ENCODE measurements at places on chromosomes 5 and 9.

DNA sequence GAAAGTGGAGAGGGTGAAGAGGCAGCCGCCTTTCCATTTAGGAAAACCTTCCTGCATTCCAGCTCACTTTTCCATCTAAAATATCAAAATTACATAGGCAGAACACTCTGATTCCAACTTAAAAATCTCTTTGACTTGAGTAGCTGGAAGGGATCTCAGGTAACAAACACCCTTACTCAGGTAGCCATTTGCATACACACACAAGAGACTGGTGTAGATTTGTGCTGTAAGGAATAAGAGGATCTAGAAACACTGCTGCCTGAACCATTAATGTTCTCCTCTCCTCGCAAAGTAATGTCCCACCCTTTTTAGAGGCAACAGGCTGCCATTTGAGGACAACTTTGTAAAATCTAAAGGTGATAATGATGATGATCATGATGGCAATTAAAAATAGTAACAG, 53.5 kb downstream of the BNC2 start:
- no peak overlapping the region for H3K4me3 ChIP-seq
- no peaks in the 10 kb centered on the region for H3K4me1 ChIP-seq
- H3K27ac ChIP-seq, result no peak overlapping the region

DNA sequence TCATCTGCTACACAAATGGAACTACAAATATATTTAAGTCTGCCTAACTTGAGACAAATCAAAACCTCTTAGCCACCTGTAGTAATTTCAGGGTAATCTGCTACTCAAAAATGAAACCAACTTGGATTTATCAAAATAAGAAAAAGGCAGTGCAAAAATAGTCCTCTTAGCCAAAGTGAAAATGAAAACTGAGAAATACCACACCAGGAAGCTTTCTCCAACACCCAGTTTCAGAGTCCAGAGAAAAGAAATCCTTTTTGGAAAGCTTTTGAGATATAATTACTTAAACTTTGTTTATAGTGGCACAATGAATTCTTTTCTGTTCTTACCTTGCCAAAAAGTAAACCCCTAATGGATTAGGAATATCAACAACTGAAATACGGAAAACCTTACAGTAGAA, 990.4 kb downstream of the EFNA5 start:
- H3K27me3 ChIP-seq, result no peaks in the 10 kb centered on the region
- no peak overlapping the region for H3K27ac ChIP-seq
- H3K4me3 ChIP-seq, result no peak overlapping the region
- no peaks in the 10 kb centered on the region for H3K36me3 ChIP-seq

- H3K4me3 ChIP-seq, result no peak overlapping the region
- H3K4me1 ChIP-seq, result peaks cover 63% of the 10 kb centered on the region
- H3K27me3 ChIP-seq, result no peaks in the 10 kb centered on the region
- DNase-seq, result no peak
- peaks cover 3% of the 10 kb centered on the region for H3K36me3 ChIP-seq
- H3K27ac ChIP-seq, result no peak overlapping the region
Measured at GRCh38 chr5:36943584-36943983, 67.0 kb downstream of the NIPBL start.

GRCh38 chr9:124617477-124618141, 110.4 kb upstream of the NR5A1 start:
- H3K36me3 ChIP-seq, result no peaks in the 10 kb centered on the region
- H3K27me3 ChIP-seq, result peaks cover 12% of the 10 kb centered on the region
- H3K27ac ChIP-seq, result no peak overlapping the region
- H3K4me1 ChIP-seq, result no peaks in the 10 kb centered on the region

GRCh38 chr5:147375151-147375550, 134.7 kb downstream of the DPYSL3 start:
- no peak overlapping the region for H3K27ac ChIP-seq
- no peak for DNase-seq
- no peak overlapping the region for H3K4me3 ChIP-seq
- no peaks in the 10 kb centered on the region for H3K36me3 ChIP-seq
- H3K27me3 ChIP-seq, result peaks cover 2% of the 10 kb centered on the region
- no peaks in the 10 kb centered on the region for H3K4me1 ChIP-seq

- DNase-seq, result no peak
- H3K36me3 ChIP-seq, result no peaks in the 10 kb centered on the region
- H3K27me3 ChIP-seq, result no peaks in the 10 kb centered on the region
Measured at GRCh38 chr9:137462986-137463930, 4.1 kb upstream of the NSMF start.

DNA sequence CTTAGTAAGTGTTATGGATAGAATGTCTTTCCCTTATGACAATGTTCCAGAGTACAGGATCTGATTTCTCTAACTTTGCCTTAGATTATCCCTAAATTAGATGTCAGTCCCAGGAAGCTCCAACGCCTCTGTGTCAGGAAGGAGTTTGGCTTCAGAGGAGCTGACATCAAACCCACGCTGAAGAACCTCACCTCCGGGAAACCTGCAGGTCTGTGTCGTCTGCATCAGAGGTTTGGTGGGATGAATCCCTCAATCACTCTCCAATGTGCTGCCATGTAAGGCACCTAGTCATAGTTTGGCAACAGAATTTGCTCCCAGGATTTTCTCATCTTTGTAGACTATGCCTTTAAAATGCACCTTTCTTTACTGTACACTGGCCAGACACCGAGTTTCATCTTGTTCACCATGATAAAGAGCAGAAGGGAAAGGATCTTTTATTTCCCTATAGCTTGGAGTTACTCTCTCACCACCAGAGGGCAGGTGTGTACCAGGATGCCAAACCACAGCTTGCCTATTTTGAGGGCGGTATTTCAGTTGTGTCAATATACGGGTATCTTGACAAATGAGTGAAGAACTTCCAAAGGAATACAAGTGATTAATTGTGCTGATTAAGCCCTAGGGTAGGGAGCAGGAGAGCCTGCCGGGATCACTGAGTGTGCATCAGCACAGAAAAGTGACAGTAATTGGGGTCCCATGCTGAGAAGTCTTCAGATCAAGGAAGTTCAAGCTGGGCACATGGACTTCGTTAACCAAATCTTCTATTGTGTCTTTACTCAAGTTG, 23.4 kb downstream of the MINAR2 start:
- H3K27ac ChIP-seq, result no peak overlapping the region
- peaks cover 4% of the 10 kb centered on the region for H3K27me3 ChIP-seq
- no peaks in the 10 kb centered on the region for H3K36me3 ChIP-seq

DNA sequence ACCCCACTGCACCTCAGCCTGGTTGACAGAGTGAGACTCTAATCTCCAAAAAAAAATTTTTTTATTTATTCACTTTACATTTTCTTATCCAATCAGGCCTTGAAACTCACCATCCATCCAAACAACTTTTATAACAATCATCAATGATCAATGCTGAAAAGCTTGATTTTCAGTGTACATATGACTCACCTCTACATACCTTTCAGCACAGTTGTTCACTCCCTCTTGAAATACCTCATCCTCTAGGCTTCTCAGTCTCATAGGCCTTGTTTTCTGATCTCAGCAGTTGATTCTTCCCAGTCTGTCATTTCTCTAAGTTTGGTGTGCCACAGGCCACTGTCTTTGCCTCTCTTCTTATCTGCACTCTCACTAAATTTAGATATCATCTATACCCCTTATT, 36.2 kb downstream of the GRIN3A start:
- H3K4me3 ChIP-seq, result no peak overlapping the region
- H3K27me3 ChIP-seq, result peaks cover 18% of the 10 kb centered on the region
- no peaks in the 10 kb centered on the region for H3K36me3 ChIP-seq

GRCh38 chr5:90308787-90309585, 100.6 kb downstream of the CETN3 start:
- no peaks in the 10 kb centered on the region for H3K36me3 ChIP-seq
- no peak for DNase-seq
- H3K27ac ChIP-seq, result no peak overlapping the region
- H3K4me1 ChIP-seq, result no peaks in the 10 kb centered on the region
- H3K27me3 ChIP-seq, result no peaks in the 10 kb centered on the region

DNA sequence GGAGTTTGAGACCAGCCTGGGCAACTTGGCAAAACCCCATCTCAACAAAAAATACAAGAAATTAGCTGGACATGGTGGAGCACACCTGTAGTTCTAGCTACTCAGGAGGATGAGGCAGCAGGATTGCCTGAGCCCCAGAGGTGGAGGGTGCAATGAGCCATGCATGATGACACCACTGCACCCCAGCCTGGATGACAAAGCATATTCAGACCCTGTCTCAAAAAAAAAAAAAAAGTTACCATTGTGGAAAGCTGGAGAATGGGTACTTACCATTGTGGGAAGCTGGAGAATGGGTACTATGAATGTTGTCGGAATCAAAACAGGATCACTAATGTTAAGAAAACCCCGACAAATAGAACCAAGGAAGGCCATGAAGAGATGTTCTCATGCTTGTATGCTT, 25.7 kb downstream of the HINT1 start:
- no peak for DNase-seq
- H3K4me3 ChIP-seq, result no peak overlapping the region
- no peaks in the 10 kb centered on the region for H3K36me3 ChIP-seq
- H3K27ac ChIP-seq, result no peak overlapping the region

- no peaks in the 10 kb centered on the region for H3K4me1 ChIP-seq
- no peak overlapping the region for H3K27ac ChIP-seq
- H3K4me3 ChIP-seq, result no peak overlapping the region
- peaks cover 13% of the 10 kb centered on the region for H3K27me3 ChIP-seq
Measured at GRCh38 chr9:131019388-131020239, 10.6 kb downstream of the LAMC3 start.

DNA sequence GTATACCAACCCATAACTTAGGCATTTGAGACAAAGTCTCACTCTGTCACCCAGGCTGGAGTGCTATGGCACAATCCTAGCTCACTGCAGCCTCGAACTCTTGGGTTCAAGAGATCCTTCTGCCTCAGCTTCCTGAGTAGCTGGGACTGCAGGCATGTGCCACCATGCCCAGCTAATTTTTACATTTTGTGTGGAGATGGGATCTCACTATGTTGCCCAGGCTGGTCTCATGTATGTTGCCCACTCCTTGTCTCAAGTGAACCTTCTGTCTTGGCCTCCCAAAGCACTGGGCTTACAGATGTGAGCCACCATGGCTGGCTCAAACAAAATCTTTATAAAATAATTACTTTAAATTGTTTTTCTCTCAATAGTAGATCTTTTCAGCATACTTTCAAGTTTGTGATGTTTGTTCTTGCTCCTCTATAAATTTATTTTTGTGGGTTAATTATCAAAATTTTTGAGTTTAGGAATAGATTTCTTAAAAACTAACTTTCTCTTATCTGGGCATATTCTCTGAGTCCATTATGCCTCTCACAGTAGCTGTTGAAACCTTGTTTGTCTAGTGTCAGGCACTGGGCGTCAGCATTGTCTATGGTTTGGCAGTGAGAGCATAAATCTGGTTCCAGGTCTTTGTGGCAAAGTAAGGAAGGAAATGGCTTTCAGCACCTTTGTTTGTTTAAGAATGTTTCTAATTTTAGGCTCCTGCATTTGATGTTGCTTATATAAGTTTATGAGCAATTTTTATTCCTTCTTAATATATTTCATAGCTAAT, 38.7 kb downstream of the NLN start:
- DNase-seq, result no peak
- peaks cover 28% of the 10 kb centered on the region for H3K36me3 ChIP-seq
- no peaks in the 10 kb centered on the region for H3K27me3 ChIP-seq
- no peak overlapping the region for H3K27ac ChIP-seq
- H3K4me3 ChIP-seq, result no peak overlapping the region

DNA sequence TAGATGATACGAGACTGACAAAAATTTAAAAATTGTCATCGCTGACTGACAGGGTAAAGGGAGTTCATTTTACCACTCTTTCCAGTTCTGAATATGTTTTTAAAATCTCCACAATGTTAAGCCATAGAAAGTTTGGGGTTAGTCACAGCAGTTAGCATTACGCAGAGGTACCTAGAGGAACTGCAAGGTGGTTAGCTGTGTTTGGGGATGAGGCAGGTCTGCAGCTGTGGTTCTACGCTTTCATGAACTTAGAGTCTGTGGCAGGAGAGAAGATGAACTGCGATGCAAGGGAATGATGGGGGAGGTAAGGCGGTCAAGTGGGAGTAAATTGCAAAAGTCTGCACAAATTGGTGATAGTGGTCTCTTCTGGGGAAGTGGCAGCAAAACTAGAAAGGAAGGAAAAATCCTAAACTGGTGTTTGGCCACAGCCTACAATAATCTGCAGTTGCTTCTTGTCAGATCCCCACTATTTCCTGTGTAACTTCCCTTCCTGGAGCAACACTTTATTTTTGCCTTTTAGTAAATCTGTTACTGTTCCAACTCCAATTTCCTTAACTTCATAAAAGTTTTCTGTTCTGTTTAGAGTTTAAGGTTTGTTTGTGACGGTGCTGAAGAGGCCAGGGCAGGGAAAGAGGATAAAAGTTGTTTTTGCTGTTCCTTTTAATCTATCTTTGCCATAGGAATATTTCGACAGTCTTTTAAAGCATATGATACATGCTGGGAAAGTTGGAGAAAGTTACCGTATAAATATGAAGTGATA, 38.6 kb upstream of the SNX2 start:
- H3K36me3 ChIP-seq, result no peaks in the 10 kb centered on the region
- no peak for DNase-seq
- H3K27ac ChIP-seq, result no peak overlapping the region
- H3K4me1 ChIP-seq, result no peaks in the 10 kb centered on the region

GRCh38 chr9:95447660-95448420, 68.9 kb downstream of the PTCH1 start:
- no peaks in the 10 kb centered on the region for H3K27me3 ChIP-seq
- peaks cover 4% of the 10 kb centered on the region for H3K4me1 ChIP-seq
- H3K36me3 ChIP-seq, result peaks cover 58% of the 10 kb centered on the region
- DNase-seq, result no peak
- H3K27ac ChIP-seq, result no peak overlapping the region
- no peak overlapping the region for H3K4me3 ChIP-seq

DNA sequence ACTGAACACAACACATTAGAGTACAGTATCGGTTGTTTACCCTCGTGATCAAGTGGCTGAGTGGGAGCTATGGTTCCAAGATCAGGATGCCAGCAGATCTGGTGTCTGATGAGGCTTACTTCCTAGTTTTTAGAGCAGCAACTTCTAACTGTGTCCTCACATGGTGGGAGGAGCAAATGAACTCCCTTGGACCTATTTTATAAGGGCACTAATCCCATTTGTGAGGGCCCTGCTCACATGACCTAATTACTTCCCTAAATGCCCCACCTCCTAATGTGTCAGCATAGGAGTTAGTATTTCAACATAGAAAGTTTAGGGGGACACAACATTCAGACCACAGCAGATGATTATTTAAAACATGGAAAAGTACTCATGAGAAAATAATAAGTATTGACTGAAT, 111.8 kb downstream of the GCNT1 start:
- no peak overlapping the region for H3K27ac ChIP-seq
- DNase-seq, result no peak
- peaks cover 17% of the 10 kb centered on the region for H3K4me1 ChIP-seq
- no peaks in the 10 kb centered on the region for H3K36me3 ChIP-seq

DNA sequence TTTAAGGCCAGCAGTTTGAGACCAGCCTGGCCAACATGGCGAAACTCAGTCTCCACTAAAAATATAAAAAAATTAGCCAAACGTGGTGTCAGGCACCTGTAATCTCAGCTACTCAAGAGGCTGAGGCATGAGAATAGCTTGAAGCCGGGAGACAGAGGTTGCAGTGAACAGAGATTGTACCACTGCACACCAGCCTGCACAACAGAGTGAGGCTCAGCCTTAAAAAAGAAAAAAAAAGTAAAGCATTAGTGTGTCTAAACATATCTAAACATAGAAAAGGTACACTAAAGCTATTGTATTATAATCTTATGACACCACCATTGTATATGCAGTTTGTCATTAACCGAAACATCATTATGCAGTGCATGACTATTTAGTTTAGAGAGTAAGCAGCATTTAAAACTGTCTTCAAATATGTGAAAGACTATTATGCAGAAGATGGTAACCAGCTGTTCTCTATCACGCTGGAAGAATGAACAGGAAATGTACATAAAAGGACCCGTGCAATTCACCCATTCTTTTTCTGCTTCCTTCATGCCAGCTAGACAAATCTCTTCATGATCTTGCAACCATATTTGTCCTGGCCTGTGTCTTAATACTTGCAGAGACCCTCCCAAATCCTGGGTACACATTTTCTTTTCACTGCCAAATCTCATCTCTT, 58.6 kb downstream of the ITGA1 start:
- H3K4me3 ChIP-seq, result no peak overlapping the region
- no peak for DNase-seq
- H3K27me3 ChIP-seq, result no peaks in the 10 kb centered on the region
- peaks cover 9% of the 10 kb centered on the region for H3K4me1 ChIP-seq
